ENCODE measurements at places on chromosomes 12 and 14.

- DNase-seq, result no peak
Measured at GRCh38 chr12:2759733-2760132, 35.0 kb upstream of the FKBP4 start.

DNA sequence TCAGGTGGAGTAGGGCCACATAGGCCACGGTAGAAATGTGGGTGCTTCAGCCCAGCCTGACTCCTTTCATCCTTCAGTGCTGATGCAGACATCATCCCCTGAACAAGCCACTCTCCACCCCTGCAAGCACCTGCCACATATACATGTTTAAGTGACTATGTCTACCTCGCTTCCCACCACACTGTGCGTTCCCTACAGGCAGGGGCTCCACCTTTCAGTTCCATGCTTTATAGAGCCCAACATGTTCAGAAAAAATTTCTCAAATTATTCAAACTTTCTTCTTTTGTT lies 11.6 kb downstream of the SLC7A7 start:
- DNase-seq, result no peak

- no peak for DNase-seq
Measured at GRCh38 chr12:118465706-118466105, 89.4 kb downstream of the SUDS3 start.

DNA sequence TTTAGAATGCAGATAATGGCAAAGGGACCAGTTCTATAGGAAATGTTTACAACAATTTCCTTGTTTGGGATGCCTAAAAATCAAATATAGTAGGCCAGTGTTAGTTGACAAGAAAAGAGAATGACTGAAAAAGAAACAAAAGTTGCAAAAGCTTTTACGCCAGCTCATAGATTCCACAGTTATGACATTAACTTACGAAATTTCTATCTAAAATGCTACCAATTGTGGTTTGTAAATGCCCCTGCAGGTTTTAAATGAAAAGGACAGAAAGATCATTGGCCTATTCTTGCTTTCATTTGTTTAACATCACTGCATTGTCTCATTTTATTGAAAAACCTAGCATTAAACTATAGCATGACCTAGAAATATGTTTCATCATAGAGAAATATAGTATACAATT lies 345.8 kb downstream of the CCDC91 start:
- DNase-seq, result no peak

DNA sequence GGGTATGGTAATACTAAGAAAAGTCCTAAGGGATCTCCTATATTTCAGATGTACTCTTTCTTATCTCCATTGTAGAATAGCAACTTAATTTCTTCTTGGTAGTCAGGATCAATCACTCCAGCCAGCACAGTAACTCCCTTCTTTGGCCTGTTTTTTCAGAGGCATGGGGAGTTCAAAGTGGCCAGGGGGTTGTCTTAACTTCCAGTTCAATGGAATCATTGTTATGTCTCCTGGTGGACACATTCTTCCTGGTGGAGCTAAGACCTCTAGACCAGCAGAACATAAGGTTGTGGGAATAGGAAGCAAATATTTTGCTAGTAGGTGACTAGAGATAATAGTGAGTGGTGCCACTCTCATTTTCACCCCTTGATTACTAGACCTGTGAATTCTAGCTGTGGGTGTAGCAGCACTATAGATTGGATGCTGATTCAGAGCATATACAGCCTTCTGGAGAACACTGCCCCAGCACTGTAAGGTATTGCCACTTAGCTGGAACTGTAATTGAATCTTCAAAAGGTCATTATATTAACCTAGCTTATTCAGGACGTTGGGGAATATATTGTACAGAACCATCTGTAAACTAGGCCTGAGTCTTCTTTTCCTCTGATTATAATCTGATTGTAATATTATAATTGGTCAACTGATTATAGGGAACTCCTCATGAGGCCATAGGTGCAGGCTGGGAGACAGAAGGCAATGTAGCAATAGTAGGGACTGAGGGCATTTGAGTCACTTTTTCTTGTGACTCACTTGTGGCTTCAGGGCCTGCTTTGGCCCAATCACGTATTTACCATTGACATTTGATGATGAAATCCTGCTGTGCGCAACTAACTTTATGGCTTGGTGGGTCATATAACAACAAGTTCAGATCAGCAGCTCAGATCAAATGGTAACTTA lies 60.2 kb upstream of the ATP2B1 start:
- no peak for DNase-seq

DNA sequence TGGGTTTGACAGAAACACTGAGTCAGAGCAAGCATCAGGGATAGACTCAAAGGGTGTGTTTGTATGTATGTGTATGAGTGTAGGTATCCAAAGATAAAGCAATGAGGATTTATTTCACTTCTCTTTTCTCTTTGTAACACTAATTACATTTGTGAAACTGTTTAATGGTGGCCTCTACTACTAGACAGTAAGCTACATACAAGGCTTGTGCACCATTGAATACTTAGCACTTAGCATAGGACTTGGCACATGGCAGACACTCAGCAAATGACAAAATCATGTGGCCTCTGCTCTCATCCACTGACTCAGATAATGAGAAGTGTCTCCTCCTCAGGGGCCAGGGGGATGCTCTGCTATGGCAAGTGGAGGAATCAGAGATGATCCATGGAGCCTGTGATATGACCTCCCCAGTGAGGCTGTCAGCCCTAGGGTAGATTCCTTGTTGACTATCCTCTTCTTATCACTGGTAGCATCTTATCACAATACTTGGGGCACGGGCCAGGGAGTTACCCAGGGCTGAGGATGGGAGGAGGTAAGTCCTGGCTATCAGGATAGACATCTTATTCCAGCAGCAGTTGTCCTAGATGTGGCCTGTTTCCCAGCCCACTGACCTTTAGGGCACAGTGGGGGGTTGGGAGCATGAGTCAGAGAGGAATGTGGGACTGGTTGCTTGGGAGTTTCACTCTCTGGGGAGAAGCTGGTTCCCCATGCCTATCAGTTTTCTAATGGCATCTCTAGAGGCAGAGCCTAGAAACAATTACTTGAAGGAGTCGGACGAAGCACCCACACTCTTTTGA lies 71.2 kb upstream of the HOXC13 start:
- no peak for DNase-seq

GRCh38 chr14:32449648-32450047 lies 120.5 kb downstream of the AKAP6 start:
- no peak for DNase-seq

- DNase-seq, result no peak
Measured at GRCh38 chr12:114673901-114674250, 10.1 kb downstream of the TBX3 start.

DNA sequence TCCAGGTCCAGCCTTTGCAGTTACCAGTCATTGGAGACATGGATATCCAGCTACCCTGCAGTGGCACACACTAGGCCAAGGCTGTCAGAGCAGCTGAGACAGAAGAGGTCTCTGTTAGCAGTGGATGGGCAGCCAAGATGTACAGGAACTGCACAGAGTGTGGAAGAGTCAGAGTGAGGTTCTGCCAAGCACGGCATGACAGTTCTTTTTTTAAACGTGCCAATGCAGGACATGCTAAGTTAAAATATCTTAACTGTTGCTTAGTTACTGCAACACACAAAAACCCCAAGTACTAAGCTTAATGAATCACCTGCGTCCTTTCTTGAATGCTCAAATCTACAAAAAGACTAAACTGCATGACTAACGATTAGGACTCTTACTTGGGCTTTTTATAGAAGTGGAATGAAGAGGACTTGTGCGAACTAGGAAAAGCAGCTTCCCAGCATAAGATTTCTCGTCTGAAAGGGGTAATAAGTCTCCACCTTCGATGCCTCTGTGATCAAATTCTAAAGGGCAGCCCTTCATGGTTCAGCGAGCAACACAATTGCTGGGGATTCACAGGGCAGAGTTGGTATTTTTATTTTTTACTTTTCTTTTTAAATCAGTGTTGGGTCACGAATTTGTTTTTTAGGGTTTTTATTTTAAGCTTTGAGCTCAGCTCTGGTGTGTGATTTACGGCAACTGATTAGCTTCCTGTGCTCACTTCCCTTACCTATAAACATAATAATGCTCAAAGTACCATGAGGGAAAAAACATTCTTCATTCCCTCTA lies 20.6 kb downstream of the MAPK1IP1L start:
- DNase-seq, result no peak

DNA sequence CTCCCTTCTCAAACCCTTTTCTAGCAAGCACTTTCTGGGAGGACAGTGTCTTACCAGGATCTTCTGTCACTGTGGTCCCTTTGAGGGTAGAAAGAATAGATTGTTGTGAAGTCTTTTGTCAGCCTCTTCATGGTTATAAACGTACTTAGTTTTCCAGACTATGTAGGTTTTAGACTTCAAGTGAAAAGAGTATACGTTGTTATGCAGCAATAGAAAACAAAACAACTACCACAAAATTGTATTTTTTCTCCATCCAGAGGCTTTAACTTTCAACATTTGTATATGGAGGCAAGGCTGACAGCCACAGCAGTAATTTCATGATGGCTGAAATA lies 23.7 kb downstream of the PRKCH start:
- DNase-seq, result no peak

GRCh38 chr12:124289634-124290600 lies 5.0 kb upstream of the RFLNA start:
- no peak for DNase-seq

GRCh38 chr12:94133964-94134795 lies 14.2 kb upstream of the PLXNC1 start:
- peak; percentile 33 for DNase-seq

- DNase-seq, result no peak
Measured at GRCh38 chr12:109963743-109964429, 32.3 kb downstream of the GIT2 start.

DNA sequence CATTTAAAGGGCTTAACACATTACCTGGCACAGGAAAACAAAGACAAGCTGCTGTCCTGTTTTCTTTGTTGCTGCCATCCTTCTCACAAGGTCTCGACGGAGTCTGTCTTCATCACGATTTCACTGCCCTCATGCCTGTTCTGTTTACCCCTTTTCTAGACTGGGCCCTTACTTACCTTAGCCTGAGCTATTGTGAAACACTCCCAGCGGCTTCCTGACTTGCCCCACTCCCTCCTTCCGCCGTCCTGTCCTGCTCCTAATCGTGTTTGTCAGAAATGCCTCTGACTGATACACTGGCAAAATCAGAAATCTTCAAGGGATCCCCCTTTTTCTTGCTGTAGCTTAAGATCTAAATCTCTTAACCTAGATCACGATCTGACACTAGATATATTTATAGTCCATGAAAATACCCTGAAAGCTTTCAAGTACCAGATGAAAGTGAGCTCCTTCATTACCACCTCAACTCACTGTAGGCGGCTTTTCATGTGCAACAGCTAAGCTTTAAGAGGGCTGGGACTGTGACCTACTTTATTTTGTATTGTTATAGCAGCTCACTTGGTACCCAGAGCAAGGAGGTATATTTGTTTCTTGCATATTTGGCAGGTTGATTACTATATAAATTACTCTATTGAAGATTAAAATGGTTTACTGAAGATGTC lies 32.1 kb downstream of the TECPR2 start:
- DNase-seq, result no peak

- no peak for DNase-seq
Measured at GRCh38 chr14:59484639-59485175, 390 bp downstream of the JKAMP start.

DNA sequence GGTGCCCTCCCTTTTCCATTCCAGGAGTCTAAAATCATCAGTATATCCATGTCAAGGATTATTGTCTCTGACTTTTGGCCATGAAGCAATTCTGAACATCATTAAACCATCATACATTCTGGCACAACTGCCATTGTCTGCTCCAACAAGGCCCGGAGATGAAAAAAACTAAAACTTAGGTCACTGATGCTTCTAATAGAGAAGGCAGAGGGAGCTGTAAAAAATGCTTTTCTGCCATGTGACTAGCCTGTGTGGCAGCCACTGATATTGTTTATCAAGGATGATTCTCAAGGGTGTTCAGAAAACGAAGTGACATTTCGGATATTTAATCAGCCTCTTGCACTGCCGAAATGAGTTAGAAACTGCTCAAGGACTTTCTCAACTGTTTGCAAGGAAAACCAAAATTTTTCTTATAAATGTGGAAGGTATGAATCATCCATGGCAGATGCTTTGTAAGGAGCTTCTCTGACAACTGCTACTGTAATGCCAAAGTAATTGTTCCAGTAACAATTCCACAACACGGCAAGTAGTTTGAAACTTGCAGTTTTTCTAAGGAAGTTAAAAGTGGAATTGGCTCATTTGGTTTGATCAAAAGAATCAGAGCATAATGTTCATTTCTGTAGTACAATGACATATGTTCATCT lies 1076.5 kb upstream of the FLRT2 start:
- DNase-seq, result no peak

DNA sequence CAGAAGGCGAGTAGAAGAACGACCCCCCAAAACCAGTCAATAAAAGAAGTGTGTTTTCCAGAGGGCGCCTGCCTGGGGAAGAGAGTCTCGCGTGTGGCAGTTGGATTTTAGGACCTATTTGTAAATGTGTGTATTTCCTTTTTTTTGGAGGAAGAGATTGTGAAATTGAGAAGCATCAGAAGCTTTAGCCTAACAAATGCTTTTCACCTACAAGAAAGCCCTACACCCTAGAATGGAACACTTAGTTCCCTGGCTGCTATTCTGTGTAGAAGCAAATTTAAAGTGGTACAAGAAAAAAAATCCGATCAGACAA lies 1.3 kb downstream of the RCOR1 start:
- no peak for DNase-seq

DNA sequence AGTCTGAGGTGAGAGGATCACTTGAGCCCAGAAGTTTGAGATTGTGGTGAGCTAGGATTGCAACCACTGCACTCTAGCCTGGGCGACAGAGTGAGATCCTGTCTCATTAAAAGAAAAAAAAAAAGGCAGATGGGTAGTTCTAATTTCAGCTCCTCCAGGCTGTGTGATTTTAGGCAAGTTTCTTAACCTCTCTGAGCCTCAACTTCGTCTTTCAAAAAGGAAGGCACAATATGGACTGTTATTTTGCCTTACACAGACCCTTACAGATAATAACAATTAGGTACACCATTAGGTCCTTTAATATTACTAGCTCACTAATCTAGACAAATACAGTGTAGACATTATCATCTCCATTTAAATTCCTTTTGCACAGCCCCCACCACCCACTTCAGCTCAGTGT lies 4.8 kb upstream of the CCDC177 start:
- DNase-seq, result no peak

DNA sequence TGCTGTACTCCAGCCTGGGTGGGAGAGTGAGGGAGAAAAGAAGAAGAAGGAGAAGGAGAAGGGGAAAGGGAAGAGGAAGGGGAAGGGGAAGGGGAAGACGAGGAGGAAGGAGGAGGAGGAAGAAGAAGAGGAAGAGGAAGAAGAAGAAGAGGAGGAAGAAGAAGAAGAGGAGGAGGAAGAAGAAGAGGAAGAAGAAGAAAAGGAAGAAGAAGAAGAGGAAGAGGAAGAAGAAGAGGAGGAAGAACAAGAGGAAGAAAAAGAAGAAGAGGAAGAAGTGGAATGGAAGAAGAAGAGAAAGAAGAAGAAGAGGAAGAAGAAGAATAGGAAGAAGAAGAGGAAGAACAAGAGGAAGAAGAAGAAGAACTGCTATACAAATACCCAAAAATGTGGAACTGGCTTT lies 507.4 kb upstream of the TMPO start:
- DNase-seq, result no peak
